Colonic mucosa (tissue), 4 donors: ENCODE measurements at places on chromosomes 1 and 21. TPM values are rescaled to one million over a fixed set of nuclear protein-coding genes. Genes with fewer than 3 reads are reported as not detected.

The PCSK9 gene
- 48.9 TPM for total RNA-seq

The F3 gene
- 20.9 TPM for total RNA-seq

The RAB7B gene
- total RNA-seq = 1.2 TPM

The PLA2G2F gene
- not detected for total RNA-seq

The SNX27 gene
- 32.0 TPM for total RNA-seq

The UTS2 gene
- 0.20 TPM for total RNA-seq

The GUCA2B gene
- 27.7 TPM for total RNA-seq

The CLCA4 gene
- total RNA-seq = 194 TPM

The ANKRD65 gene
- total RNA-seq = 2.0 TPM

The KLHL17 gene
- total RNA-seq = 16.7 TPM

The CYP4Z1 gene
- total RNA-seq = not detected

The ADAMTS5 gene
- total RNA-seq = 0.96 TPM

The MYOC gene
- 1.3 TPM for total RNA-seq

The IL19 gene
- 0.40 TPM for total RNA-seq

The RPTN gene
- not detected for total RNA-seq

The CA6 gene
- not detected for total RNA-seq

The LRRC71 gene
- total RNA-seq = not detected

The TBX19 gene
- total RNA-seq = 1.5 TPM

The KISS1 gene
- total RNA-seq = 0.91 TPM

The OR2T2 gene
- not detected for total RNA-seq

The LRRIQ3 gene
- total RNA-seq = 0.74 TPM

The BMP8B gene
- 4.9 TPM for total RNA-seq

The POU3F1 gene
- total RNA-seq = not detected

The KCNJ9 gene
- 0.30 TPM for total RNA-seq

The ENAH gene
- total RNA-seq = 43.5 TPM

The IFFO2 gene
- 14.0 TPM for total RNA-seq

The RAP1GAP gene
- total RNA-seq = 36.3 TPM

The PTCH2 gene
- total RNA-seq = 0.52 TPM

The CRYAA gene
- not detected for total RNA-seq

The RASSF5 gene
- total RNA-seq = 4.9 TPM

The SLAMF1 gene
- 1.2 TPM for total RNA-seq

The SPRR1B gene
- total RNA-seq = not detected

The HAX1 gene
- 83.6 TPM for total RNA-seq

The WNT3A gene
- not detected for total RNA-seq

The TMEM200B gene
- 3.3 TPM for total RNA-seq

The NGF gene
- total RNA-seq = 0.64 TPM

The TRAF3IP3 gene
- 3.2 TPM for total RNA-seq

The GPR25 gene
- total RNA-seq = 0.19 TPM

The NUP210L gene
- 0.10 TPM for total RNA-seq

The AADACL4 gene
- total RNA-seq = not detected

The AQP10 gene
- total RNA-seq = not detected

The TMPRSS3 gene
- total RNA-seq = 1.2 TPM

The SPRR2G gene
- not detected for total RNA-seq

The SPRR3 gene
- total RNA-seq = not detected

The SUSD4 gene
- 0.37 TPM for total RNA-seq

The EXTL1 gene
- total RNA-seq = 0.29 TPM

The CD34 gene
- total RNA-seq = 3.1 TPM

The KDF1 gene
- total RNA-seq = 27.3 TPM

The S100A3 gene
- total RNA-seq = 0.61 TPM

The G0S2 gene
- 24.3 TPM for total RNA-seq

The RSPO1 gene
- total RNA-seq = 0.32 TPM

The KRTAP13-2 gene
- 2.3 TPM for total RNA-seq

The PDPN gene
- 2.7 TPM for total RNA-seq
